ENCODE measurements at places on chromosomes 6 and 20. TPM values are rescaled to one million over a fixed set of nuclear protein-coding genes. Genes with fewer than 3 reads are reported as not detected.

DNA sequence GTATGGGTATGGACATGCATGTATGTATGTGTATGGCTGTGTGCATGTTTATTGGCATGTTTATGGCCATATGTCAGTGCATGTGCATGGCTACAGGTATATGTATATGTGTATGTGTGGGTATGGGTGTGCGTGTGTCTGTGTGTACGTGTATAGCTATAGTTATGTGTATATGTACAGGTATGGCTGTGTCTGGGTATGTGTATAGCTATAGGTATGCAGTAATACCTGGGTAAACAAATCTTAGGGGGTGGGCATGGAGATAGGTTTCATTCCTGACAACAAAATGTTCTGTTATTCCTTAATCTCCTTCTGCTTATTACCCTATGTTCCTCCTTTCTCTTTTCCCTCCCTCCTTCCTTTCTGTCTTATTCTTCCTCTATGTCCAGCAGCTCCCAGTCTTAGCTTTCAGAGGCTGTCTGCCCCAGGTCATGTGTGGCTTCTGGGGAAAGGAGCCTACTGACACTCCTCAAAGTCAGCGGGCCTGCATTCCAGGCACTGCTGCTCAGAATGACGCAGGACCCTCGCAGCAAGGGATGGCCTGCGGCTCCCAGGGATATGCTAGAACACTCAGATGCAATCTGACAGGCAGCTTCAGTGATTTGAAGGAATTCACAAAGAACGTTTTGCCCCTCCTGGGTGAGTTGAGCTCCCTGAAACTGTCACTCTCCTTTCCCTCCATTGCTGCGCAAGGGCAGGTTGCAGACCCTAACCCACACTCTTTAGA lies 139.3 kb upstream of the PHACTR1 start:
- no peak for DNase-seq

- DNase-seq, result no peak
Measured at GRCh38 chr20:36491901-36492617, 49.3 kb upstream of the MYL9 start.

- DNase-seq, result no peak
Measured at GRCh38 chr6:16179063-16179462, 50.2 kb downstream of the MYLIP start.

DNA sequence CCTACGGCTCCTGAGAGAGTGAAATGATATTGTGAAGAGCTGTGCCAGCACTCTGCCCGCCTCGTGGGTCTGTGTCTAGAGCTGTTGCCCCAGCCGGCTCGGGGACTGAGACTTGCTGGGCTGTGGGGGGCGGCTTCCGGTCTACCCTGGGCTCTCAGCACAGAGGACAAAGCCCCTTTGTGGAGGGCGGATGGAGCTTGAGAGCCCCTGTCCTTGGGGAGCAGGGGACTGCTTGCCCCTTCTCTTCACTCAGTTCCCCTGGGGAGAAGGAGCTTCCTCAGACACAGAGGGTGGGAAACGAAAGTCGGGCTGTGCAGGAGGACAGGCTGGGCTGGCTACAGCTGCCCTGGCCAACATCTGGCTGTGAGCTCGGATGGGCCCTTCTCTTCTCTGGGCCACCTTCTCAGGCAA lies 11.0 kb downstream of the SRC start:
- no peak for DNase-seq

DNA sequence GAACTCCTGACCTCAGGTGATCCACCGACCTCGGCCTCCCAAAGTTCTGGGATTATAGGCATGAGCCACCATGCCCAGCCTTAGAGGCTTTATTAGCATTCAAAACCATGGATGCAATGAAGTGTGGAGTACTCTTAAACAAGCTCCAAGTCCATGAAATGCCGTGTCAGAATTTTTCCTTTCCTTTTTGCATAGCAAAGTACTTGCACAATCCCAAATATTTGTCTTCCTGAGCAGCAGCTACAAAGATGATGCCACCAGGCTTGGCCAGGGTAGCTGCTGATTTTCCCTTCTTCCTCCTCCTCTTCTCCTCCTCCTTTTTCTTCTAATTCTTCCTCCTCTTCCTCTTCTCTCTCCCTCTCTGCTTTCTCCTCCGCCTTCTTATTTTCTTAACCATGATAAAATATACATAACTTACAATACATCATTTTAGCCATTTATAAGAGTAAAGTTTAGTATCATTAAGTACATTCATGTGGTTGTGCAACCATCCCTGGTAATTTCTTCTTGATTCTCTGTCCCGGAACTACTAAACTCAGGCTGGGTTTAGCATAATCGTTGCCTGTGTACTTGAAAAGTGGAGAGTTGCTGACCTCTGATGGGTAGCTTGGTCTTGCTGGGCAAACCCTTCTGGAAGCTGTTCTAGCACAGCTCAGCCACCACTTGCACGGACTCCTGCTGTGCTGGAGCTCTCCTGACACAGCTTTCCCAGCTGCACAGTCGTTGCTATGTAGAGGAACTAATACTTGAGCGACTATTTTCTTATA lies 20.3 kb downstream of the MUCL3 start:
- no peak for DNase-seq

The C2 gene
- not detected for total RNA-seq
